Caudate nucleus (tissue), 63 donors: ENCODE measurements at places on chromosomes 7 and 10.

GRCh38 chr7:31875424-31875823 lies 188.4 kb downstream of the PPP1R17 start:
- no peak for DNase-seq

- no peak for DNase-seq
Observed at GRCh38 chr10:30036341-30036740, 23.0 kb downstream of the JCAD start.

DNA sequence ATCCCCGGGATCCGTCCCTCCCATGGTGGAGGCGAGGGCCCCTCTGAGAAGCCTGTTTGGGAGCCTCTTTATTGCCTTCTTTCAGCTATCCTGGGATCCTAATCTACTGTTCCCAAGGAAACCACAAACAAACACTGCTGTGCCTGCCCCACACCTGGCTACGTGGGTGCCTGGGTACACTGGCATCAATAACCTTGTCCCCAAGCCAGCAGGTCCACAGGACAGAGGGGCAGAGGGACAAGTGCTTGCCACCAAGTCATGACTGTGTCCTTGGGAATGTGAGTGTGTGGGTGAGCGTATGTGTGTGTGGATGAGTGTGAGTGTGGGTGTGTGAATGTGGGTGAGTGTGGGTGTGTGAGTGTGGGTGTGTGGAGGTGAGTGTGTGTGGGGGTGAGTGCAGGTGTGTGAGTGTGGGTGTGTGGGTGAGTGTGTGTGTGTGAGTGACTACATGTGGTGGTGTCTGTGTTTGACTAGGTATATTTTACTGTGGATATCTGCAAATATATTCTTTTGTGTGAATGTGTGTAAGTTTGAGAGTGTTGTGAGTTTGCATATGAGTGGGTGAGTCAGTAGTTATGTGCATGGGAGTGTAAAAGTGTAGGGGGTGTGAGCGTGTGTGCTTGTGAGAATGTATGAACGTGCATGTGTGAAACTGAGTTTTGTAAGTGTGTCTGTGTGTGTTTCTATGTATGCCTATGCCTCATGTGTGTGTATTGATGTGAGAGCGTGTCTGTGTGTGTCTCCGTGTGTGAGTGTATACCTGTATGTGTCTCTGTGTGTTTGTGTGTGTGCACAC lies 96.1 kb downstream of the TNS3 start:
- DNase-seq: no peak

DNA sequence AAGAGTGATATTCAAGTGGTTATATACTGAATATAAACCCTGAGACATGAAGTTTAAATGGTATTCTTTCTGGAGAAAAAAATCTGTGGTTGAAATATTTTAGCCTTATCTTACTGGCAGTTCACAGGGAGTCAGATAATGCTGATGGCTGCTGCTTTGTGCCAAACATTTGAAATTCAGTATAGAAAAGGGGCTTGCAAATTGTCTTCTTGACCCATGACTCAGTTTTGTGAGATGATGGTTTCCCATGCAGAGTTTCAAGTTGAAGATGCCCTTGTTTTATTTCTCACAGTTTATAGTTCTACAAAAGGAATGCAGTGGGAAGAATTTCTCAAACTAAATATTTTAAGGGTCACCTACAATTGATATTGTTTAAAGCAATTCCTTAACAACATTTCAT lies 251.1 kb upstream of the MEOX2 start:
- no peak for DNase-seq

DNA sequence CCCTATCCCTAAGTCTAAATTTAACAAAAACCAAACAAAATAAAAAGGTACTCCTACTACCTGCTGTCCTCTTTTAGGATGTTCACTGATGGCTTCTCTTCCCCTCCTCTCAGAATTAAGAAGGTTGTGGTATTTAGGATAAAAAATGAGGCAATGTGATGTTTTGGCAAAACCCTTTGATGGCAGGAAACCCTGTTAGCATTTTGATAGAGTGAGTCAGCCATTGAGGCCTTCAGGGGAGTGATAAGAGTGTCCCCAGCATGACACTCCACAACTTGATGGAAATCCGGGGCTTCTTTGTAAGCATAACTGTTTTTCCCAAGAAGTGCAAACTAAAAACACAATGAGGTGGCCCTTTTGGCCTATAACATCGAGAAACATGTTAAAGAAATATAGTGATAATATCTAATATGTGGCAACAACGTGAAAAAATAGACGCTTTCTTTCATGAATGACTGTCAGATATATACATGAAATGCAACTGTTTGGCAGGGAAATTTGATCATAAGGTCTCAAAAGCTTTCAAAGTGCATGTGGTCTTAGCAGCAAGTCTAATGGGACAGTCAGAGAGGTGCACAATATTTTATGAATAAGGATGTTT lies 55.0 kb downstream of the PRTFDC1 start:
- no peak for DNase-seq

- no peak for DNase-seq
Observed at GRCh38 chr10:70328018-70328417, 44.2 kb upstream of the NPFFR1 start.

DNA sequence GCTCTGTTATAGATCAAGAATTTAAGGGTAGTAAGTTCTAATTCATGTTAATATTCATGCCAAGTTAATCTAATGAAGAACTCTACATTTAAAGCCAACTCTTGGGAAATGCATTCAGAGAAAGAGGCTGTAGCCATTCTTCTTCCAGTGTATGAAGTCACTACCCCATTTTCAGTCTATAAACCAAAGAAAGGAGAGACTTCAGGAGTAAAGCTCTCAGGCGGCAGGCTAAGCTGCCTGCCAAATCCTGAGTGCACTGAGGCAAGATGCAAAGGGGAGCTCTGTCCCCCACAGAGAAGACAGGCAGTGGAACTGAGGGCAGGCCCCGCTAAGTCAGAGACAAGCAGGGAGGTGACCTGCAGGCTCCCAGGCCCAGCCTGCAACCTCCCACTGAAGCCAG lies 41.5 kb downstream of the SLIT1 start:
- no peak for DNase-seq

- DNase-seq: no peak
Observed at GRCh38 chr10:4721999-4722753, 103.8 kb upstream of the AKR1E2 start.
